ENCODE measurements at places on chromosomes 1 and 21.
A peak's percentile ranks its signal among the peaks of the same experiment; 100 is the strongest.

- DNase-seq: no peak
Observed at GRCh38 chr21:44496564-44497550, 41.5 kb downstream of the LRRC3 start.

GRCh38 chr1:152855661-152856060 lies 4.1 kb upstream of the LCE7A start:
- no peak for DNase-seq

GRCh38 chr1:201643835-201644104 lies 104.8 kb downstream of the NAV1 start:
- DNase-seq: no peak

DNA sequence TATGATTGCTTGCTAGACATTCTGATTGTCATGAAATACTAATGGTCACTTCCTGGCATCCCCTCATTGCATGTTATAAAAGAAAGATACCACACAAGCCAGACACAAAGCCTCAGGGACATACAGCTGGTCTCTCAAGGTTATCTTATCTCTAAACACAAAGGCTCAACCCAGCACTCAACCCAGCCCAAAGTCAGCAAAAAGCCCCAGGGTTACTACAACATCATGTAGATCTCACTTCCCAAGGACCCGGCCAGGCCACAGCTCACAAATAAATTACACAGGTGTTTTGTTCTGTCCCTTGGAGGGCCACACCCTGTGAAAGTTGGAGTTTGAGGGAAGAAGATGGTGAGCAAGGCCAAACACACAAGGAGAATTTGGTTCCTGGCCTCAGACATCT lies 109.7 kb upstream of the BARHL2 start:
- no peak for DNase-seq

DNA sequence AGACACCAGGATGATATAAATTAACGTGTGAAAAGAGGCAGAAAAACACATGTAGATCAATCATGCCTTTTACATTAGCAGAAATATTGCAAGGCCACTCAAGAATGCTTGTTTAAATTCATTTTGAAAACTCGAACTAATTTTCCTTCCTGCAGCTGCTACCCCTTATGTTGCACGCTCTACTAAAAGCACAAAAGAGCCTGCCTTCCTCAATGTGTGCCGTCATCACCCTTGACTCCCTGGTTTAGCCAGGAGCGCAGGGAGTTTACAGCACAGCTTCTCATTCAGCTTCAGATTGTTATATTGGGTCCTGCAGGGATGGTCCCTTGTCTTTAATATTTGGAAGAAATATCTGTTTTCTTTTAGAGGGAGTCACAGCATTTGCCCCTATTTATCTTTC lies 10.1 kb upstream of the ST6GALNAC5 start:
- DNase-seq: no peak

- no peak for DNase-seq
Observed at GRCh38 chr1:151386002-151386401, 13.4 kb upstream of the PSMB4 start.

- DNase-seq: no peak
Observed at GRCh38 chr1:22249928-22250680, 107.2 kb upstream of the WNT4 start.

DNA sequence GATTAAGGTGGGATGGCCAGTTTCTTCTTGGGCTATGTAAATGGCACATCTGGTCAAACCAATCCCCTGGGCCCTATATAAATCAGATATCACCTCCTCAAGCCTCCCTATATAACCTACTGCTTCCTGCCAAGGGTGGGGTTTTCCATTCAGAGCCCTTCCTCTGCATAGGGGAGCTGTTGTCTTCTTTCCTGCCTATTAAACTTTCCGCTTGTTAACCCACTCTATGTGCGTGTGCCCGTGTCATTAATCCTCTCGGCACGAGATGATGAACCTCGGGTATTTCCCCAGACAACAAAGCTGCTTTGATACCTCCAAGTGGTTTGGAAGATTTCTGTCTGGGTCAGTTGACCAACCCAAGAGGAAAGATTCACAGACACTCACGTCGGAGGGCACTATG lies 19.3 kb upstream of the SERTAD4 start:
- DNase-seq: no peak

DNA sequence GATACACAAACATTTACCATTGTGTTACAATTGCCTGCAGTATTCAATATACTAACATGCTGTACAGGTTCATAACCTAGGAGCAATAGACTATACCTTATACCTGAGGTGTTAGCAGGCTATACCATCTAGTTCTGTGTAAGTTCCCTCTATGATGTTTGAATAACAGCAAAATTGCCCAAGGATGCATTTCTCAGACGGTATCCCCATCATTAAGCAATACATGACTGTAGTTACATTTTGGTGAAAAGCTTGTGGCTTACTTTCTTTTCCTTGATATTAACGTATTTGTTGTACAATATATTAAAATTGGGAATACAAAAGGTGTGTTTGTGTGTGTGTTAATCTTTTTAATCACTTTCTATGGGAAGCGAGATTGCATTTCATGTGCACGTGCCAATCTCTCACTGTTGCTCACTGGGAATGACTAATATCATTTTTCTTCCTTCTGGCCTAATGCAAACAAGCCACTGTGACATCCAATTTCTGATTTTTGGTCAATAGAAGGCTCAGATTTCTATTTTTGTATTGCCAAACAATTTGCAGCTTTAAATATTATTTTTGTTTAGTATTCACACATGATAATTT lies 36.7 kb upstream of the WLS start:
- DNase-seq: no peak

GRCh38 chr1:163747855-163748254 lies 426.1 kb downstream of the NUF2 start:
- DNase-seq: no peak

GRCh38 chr1:204358605-204359004 lies 1.1 kb downstream of the PLEKHA6 start:
- DNase-seq: no peak

GRCh38 chr1:25477448-25478034 lies 46.8 kb downstream of the MACO1 start:
- no peak for DNase-seq

DNA sequence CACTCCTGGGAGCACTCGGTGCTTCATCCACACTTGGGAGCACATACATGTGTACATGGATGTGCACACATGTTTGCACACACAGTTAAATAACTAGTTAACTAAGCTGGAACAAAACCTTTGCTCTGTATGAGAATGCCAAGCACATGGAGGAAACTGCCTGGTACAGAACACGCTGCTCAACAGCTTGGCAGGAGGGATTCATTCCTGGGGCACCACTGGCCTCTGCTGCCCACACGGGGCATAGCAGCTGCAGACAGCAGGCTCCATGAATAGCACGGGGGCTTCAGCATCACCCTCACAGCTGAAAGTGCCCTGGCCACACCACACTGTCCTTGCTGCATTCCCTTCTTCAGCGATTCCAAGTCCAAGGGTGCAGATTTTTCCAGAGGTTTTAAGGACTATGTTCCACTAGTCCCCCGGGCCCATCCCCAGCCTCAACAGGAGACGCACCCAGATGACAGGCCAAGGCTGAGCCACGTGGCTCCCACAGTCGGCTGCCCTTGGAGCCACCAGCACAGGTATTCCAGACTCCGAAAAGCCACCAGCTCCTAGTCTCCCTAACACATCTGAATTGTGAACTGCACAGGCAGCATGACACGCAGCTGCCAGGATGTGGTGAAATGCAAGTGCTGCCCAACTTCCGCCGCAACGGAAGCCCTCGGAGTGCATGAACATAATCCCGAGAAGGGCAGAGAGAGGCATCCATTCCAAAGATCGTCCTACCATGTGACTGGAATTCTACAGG lies 16.9 kb downstream of the NPHP4 start:
- peak; percentile 51 for DNase-seq

DNA sequence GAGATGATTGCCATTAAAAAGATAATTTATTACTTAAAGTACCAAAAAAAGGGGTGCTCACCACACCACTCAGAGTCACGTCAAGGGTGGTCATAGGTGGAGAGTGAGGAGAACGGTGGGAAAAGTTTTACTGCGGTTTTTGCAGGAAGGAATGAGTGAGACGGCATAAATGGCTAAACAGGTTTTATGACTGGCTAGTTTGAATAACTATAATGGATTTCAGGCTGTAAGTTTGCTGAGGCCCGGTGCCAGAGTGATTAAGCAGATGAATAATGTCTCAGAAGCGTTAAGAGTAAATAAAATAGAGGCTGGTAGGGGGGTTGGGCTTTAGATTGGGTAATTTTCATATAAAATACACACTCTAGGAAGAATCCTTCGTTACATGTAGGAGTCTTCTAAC lies 1337.8 kb downstream of the AMY1C start:
- DNase-seq: no peak

DNA sequence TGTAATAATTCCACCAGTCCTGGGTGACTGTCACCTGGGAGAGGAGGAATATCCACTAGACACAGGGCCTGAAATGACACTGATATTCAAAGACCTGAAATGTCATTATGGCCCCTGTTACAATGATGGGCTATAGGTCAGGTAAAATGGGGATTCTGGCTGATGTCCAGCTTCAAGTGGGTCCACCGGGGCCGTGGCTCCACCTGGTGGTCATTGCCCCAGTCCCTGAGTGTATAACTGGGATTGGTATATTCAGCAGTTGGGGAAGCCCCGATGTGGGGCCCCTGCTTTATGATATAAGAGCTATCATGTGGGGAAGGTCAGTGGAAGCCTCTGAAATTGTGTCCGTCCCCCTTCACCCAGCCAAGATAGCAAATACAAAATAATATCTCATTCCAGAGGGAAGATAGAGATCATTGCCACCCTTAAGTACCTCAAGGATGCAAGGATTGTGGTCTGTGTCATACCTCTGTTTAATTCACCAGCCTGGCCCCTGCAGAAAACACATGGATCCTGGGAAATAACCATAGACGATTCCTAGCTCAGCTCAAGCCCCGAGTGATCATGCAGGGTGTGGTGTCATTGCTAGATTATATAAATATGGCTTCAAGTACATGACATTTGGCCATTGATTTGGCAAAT lies 19.4 kb downstream of the PLEKHO1 start:
- DNase-seq: peak; percentile 17

GRCh38 chr1:242468784-242469183 lies 55.7 kb downstream of the PLD5 start:
- DNase-seq: no peak

DNA sequence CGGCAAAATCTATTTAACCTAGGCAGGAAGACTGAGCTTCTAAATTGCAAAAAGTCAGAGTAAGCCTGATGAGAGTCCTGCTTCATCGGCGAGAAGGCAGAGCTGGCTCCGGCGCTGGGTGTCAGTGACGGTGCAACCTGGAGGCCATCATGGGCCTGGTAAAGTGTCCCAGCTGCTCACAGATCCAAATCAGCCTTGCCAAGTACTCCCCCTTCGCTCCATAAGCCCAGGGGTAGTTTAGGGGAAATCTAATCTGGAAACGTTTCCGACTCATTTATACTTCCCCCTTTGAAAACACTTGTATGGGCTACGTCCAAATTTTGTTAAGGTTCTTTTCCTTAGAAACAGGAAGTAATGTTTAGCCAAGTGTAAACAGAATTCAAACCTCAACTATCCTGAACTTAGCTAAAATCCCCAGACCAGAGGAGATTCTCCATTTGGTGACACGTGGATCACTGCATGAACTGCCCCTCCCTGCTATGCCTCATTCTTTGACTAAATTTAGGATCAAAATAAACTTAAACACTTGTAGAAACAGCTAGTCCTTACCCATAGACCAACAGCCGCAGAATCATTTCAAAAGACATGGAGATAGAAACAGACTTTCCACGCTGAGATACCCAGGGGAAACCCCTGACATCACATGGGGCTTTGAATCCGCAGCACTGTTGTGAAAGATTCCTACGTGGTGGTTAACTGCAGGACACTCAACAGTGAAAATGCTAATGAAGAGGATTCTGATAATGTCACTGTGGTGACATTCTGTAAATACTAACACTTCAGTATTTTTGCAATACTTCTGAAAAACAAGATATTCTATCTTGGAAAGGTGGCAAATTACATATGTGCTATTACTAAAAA lies 172.7 kb downstream of the TGFBR3 start:
- no peak for DNase-seq

- no peak for DNase-seq
Observed at GRCh38 chr1:74396933-74397332, 115.5 kb downstream of the LRRC53 start.

- DNase-seq: no peak
Observed at GRCh38 chr1:109782514-109782913, 18.8 kb upstream of the EPS8L3 start.
